ENCODE measurements at places on chromosomes 7 and 10.
A peak's percentile ranks its signal among the peaks of the same experiment; 100 is the strongest.

DNA sequence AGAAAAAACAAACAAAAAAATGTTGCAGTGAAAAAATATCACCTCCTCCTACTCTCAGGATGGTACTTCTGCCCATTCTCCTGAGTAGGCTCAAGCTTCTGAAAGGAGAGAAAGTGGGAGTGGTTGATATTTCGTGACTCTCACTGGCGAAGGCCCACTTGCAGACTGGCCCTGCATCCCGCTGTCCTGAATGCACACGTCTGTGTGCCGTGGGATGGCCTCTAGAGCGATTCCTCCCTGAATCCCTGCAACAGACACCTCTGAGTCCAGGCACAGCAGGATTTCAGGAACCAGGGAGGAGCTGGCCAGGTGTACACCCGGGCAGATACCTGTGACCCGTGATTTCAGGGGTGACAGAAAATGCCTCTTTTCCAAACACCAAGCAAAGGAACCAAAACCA, 319.2 kb downstream of the DPP6 start:
- DNase-seq, result no peak

GRCh38 chr10:35466170-35466569, 129.9 kb downstream of the CCNY start:
- no peak for DNase-seq

- no peak for DNase-seq
Measured at GRCh38 chr7:65251851-65252620, 121.6 kb upstream of the ZNF92 start.

GRCh38 chr7:42449431-42449830, 212.4 kb upstream of the GLI3 start:
- no peak for DNase-seq

DNA sequence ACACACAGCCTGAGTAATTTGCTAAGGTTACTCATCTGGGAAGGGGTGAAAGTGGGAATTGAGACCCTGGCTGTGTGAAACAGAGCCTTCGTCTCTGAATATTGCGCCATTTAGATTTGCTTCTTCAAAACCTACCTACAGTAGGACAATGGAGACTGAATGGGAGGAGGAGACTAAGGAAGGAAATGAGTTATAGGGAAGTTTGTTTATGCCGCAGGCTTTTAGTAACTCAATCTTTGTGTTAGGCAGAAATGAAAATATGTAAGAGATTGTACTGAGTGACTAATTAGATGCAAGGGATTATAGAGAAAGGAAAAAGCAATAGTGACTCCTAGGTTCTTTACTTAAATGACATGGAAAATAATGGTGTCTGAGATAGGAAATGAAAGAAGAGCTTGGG, 80.2 kb downstream of the KCND2 start:
- DNase-seq, result no peak

DNA sequence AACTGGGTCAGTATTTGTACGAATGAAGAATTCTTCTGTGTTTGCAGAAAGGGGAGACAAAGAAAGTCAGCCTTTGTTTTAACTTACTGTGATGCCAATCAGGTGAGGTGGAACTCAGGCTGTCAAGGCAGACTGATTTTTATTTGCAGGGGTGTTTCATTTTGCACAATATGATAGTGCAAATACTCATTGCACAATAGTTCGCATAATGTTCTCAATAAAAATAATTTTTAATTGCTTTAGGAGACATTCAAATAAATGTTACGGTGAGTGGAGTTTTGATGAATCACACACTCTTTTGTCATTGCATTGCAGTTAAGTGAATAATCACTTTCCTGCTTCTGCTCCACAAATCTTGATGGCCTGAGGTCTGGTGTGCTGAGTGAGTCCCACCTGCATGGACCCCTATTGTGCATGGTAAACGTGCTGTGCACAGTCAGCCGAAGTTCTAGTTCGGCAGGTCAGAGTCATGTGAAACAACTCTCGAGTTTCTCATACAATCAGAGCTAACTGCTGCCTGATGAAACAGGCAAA, 141.3 kb upstream of the FZD8 start:
- no peak for DNase-seq

GRCh38 chr7:25272265-25272664, 44.0 kb upstream of the NPVF start:
- no peak for DNase-seq

GRCh38 chr10:77494327-77494726, 143.3 kb downstream of the KCNMA1 start:
- DNase-seq, result no peak

GRCh38 chr7:5429857-5430611, 6.4 kb upstream of the TNRC18 start:
- DNase-seq, result peak; percentile 31

GRCh38 chr7:22001345-22002004, 55.8 kb upstream of the CDCA7L start:
- DNase-seq, result peak; percentile 64

- DNase-seq, result no peak
Measured at GRCh38 chr10:35208949-35209613, 82.4 kb downstream of the CREM start.

GRCh38 chr7:39336442-39336841, 229.8 kb upstream of the YAE1 start:
- DNase-seq, result no peak

- no peak for DNase-seq
Measured at GRCh38 chr7:98241674-98242241, 10.3 kb downstream of the TECPR1 start.

DNA sequence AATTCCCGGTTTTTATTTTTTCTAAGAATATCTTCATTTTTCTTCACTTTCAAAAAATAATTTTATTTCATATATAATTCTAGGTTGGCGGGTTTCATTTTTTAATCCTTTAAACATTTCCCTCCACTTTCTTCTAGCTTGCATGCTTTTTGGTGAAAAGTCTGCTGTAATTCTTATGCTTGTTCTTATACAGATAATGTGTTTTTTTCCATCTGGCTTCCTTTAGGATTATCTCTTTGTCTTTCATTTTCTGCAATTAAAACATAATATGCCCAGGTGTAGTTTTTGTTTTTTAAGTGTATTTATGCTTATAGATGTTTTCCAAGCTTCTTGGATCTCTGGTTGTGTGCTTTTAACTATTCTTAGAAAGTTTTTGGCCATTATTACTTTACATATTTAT, 341.3 kb upstream of the SEMA3C start:
- no peak for DNase-seq

DNA sequence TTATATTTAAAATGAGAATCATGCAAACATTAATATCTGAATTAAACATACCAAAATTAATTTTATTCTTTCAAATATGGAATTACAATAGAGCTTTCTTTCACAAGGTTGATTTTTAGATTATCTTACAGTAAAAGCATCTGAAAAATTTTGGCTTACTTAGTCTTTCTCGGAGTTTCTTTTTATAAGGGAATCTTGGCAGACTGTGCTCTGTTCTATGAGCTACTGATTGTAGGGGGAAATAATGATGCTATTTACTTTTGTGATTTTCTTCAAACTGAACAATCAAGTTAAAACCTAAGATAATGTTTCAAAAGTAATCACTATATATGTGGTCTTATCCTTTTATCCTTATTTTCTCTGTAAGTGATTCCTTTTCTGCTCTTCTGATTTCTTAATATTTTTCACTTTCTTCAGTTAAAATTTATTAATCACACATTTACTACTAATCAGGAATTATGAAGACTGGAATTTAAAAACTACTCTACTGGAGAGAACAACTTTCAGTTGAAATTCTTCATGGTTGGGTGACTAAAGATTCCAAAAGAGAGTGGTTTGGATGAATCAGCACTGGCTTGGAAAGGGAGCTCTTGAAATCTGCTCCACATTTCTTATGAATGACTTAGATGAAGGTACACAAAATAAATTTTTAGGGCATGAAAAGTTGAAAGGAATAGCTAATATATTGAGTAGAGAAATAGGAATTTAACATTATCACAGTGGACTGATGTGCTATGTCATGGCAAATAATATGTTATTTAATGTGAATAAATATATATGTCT, 103.9 kb downstream of the PPP1R9A start:
- DNase-seq, result no peak

- DNase-seq, result no peak
Measured at GRCh38 chr10:58175990-58176900, 91.4 kb downstream of the IPMK start.

GRCh38 chr7:106895246-106895864, 30.3 kb downstream of the PIK3CG start:
- DNase-seq, result peak; percentile 41

DNA sequence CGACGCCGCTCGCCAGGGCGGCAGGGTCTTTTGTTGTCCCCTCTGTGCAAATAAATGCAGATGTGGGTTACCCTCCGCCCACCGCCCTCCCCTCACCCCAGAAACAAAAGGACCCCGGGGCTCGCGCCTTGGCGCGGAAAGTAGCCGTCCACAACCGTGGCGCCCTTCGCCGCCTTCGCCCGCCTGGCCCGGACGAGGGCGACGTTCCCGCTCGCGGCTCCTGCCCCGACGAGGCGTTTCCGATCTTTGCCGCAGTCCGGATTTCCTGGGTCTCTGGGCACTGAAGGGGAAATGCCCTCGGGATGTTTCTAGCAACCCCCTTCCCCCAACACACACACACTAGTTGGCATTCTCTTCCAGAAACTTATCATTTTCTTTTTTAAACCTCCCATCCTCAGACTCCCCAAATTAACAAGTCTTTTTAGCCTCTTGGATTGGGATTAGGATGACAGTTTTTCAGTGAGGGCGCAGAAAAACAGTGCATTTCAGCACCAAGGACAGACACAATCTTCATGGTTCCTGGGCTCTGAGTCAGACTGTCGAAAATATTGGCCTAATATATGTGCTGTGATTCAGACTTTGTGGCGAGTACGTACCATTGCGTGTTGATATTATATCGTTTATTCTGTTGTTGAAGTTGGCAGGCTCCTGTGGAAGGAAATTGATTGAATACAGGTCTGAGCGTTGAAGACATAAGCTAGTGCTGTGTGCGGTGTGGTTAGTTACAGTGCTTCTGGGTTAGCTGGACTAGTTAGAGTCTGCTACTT, 771 bp downstream of the PHYHIPL start:
- no peak for DNase-seq

- DNase-seq, result no peak
Measured at GRCh38 chr10:129883626-129884397, 80.3 kb downstream of the EBF3 start.

- no peak for DNase-seq
Measured at GRCh38 chr7:74253331-74253730, 868 bp downstream of the RFC2 start.

GRCh38 chr7:120813546-120814252, 44.2 kb downstream of the TSPAN12 start:
- no peak for DNase-seq

- no peak for DNase-seq
Measured at GRCh38 chr10:78357141-78358063, 323.7 kb downstream of the RPS24 start.

- DNase-seq, result no peak
Measured at GRCh38 chr10:72449941-72450441, 95.3 kb upstream of the DNAJB12 start.

DNA sequence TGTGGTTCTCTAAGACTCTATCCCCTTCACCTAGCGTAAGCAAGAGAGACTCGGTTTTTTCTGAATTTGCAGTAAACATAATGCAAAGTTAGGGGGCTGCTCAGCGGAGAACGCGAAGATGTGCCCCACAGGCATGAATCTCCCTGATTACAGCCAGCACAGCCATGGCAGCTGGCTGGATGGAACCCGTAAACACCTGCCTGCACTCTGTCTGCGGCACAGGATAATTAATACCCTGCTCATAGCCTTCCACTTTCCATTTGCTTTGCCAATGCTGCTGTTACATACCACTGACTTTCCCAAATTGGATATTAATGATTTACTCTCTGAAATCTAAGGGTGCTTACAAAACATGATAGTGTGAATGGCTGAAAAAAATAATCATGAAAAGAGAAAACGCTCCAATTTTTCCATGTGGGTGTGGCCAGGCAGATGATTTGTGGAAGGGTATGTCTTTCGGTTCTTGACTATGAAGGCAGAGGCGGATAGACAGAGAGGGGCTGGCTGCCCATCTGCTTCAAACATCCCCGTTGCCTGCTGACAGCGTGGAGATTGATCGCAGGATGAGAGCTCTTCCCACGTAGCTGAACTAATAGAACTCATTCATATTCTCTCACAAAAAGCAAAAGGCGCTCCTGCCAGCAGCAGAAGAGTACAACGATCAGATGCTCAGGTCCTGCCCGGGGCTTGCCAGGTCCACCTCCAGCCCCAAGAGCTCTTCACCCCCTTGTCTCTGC, 193.2 kb upstream of the GHITM start:
- no peak for DNase-seq
